Activated T-cell treated with anti-CD3 and anti-CD28 coated beads for 1 hour (primary cell): ENCODE measurements at places on chromosomes 5 and 9.

- DNase-seq, result no peak
Observed at GRCh38 chr9:642014-642413, 199.5 kb upstream of the DMRT1 start.

- no peak for DNase-seq
Observed at GRCh38 chr5:8176101-8176693, 307.2 kb downstream of the MTRR start.

DNA sequence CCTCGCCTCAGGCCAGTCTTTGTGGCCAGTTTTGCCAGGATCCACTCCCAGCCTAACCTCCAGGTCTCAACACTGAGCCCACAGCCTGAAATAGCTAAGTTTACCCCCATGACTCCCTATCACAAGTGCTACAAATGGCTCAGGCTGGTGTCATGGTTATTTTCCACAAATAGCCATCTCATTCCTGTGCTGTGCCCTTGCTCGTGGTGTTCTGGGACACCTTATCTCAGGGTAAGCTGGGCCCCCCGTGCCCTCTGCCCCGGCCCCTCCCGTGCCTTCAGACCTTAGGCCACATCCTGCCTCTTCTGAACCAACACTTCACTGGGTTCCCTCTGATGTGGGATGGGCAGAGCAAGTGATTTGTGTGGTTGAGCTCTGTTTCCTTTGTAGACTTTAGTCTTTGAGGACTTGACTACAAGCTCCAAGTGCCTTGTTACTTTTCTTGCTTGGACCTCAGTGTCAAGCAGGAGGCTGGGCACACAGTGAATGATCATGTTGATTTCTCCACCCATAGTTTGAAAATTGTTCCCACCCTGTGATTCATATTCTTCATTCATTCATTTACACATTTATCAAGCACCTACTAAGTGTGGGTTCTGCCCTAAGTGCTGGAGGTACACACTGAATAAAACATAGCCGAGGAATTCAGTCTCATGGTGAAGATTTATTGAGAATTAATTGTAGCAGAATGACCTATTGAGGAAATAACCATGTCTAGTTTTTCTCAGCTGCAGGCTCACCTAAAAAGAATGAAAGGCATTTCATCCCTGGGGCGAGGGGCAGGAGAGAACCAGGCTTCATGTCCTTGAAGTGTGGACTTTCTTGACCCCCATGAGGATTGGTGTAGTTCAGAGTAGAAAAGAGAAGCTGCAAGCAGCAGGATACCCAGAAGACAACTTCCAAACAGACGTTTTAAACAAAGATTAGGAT is 84.5 kb upstream of the CTNNA1 start:
- no peak for DNase-seq

- no peak for DNase-seq
Observed at GRCh38 chr9:33260372-33260771, 4.1 kb downstream of the BAG1 start.

- no peak for DNase-seq
Observed at GRCh38 chr9:13032585-13032984, 246.9 kb downstream of the MPDZ start.

DNA sequence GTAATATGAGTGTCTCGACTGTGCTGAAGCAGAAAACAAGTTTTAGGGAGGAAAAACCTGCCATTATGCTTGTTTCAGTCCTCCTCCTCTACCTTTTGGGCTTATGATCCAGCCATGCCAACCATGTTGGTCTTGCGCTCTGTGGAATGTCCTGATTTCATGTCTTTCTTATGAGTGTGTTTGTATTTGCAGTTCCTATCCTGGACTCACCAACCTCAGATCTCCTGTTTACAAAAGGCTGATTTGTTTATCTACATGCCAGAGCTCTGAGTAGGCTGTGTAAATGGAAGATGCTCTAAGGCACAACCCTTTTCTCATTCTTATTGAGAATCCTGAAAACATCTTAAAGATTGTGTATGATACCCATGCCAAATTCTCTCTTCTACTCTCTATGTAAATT is 138.6 kb downstream of the ARHGEF28 start:
- no peak for DNase-seq

DNA sequence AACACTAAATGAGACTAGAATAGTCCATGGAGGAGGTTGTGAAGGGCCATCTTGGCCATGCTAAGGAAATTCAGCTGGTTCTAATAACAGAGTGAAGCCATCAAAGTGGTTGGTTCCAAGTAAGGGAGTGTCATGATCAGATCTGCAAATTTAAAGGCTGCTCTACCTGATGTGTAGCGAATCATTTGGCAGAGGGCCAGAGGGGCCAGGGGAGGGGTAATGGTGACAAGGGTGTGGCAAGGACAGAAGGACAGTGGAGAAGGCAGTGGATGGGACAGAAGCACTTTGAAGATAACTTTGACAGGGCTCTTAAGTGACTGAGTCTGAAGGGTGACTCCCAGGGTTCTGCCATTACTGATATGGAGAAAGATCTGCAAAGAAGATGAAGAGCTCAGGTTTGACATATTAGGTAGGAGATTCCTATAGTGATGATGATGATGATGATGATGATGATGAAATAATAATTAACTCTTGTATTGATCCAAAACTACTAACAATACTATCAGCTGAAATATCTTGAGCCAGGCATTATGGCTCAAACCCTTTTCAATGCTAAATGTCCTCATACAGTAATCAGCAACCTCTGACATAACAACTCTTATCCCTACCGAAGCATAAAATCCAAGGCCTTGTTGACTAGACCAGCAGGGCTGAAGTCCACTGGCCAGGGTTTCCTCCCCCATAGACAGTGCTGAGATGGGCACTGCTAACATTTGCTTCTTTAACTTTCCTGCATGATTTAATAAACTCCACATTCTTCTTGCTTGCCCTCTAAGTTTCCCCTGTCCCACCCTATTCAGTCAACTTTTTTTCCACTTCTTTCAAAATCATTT is 20.0 kb downstream of the KIAA1191 start:
- no peak for DNase-seq

DNA sequence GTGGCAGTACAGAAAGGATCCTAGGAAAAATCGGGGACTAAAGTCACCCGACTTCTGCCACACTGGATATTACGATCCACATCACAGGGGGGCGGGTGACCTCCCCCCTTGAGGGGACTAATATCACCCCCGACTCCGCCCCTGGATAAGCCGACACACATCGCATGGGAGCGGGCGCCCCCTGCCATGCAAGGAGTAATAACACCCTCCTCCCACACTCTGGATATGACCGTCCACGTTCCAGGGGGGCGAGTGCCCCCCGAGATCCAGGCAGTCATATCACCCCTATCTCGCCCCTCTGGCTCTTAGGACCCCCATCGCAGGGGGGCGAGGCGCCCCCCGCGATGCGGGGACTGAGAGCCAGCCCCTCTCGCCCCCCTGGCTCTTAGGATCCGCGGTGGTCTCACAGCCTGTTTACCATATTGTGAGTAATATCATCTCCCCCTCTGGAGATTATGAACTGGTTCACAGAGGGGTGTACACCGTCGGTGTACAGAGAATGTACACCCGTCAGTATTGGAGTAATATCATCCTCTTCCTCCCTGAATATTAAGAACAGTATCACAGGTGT is 423.0 kb downstream of the DIRAS2 start:
- DNase-seq, result peak; percentile 26

DNA sequence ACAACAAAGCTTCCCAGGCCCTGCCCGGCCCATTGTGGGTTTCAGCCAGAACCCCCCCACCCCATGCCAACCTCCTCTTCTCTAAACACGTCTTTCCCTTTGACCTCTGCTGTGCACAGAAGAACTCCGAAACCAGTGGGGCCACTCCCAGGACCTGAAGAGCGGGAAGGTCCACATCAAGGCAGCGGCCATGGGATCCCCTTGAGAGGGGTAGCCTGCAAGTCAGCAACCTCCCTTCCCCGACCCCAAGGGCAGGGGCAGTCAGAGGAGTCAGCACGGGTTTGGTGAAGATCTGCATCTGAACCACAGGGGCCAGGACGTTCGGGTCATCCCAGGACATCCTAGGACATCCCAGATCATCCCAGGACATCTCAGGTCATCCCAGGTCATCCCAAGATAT is 379.9 kb upstream of the IRX4 start:
- no peak for DNase-seq

DNA sequence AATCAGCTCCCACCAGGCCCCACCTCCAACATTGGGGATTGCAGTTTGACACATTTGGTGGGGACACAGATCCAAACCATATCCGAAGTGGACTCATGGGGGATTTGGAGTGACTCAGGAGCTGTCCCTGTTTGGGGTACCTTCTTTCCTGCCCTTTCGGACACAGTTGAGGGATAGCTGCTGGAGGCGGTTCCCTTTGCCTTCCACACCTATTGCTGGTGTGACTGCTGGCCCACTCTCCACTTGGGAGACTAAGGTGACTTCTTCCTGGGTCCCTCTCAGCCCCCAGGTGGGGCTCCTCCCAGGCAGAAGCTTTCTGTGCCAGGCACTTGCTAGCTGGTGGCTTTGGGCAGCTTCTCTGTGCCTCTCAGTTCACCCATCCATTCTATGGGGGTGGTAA is 26.6 kb downstream of the LAMC3 start:
- DNase-seq, result no peak

GRCh38 chr5:64947031-64947430 is 178.3 kb downstream of the CWC27 start:
- DNase-seq, result no peak

GRCh38 chr5:12242950-12243888 is 339.0 kb upstream of the CTNND2 start:
- DNase-seq, result no peak

GRCh38 chr9:92749934-92750315 is 14.7 kb downstream of the BICD2 start:
- no peak for DNase-seq
